CD4-positive, alpha-beta T cell treated with Interleukin-4 for 1 hour (primary cell): ENCODE measurements at places on chromosomes 3 and 15.

DNA sequence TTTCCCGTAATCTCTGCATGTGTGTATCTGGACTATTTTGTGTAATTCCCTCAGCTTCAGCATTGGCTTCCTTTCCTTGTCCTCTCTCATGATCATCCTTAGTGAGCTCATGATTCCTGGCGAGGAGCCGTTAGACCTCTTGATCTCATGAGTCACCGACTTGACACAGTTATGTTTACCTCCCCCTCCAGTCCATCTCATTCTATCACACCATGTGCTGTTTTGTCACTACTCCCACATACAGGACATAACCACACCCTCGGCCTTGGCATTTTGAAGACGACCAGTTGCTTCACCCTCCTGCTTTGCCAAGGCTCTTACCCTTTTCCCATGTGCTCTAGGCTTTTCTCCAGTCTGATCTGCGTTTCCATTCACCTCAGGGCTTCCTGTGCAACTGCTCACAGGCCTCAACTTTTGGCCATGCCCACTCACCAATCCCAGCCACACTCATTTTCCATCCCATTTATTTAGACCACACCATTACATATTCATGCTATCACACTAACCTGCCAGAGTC, 41.5 kb downstream of the CP start:
- no peak for DNase-seq

- no peak for DNase-seq
Observed at GRCh38 chr3:134933997-134934396, 138.9 kb downstream of the EPHB1 start.

- DNase-seq = no peak
Observed at GRCh38 chr15:57421551-57421950, 45.2 kb downstream of the CGNL1 start.

GRCh38 chr15:67090297-67091070, 25.1 kb downstream of the SMAD3 start:
- DNase-seq = no peak

GRCh38 chr3:44506961-44507360, 29.5 kb upstream of the ZNF445 start:
- no peak for DNase-seq

DNA sequence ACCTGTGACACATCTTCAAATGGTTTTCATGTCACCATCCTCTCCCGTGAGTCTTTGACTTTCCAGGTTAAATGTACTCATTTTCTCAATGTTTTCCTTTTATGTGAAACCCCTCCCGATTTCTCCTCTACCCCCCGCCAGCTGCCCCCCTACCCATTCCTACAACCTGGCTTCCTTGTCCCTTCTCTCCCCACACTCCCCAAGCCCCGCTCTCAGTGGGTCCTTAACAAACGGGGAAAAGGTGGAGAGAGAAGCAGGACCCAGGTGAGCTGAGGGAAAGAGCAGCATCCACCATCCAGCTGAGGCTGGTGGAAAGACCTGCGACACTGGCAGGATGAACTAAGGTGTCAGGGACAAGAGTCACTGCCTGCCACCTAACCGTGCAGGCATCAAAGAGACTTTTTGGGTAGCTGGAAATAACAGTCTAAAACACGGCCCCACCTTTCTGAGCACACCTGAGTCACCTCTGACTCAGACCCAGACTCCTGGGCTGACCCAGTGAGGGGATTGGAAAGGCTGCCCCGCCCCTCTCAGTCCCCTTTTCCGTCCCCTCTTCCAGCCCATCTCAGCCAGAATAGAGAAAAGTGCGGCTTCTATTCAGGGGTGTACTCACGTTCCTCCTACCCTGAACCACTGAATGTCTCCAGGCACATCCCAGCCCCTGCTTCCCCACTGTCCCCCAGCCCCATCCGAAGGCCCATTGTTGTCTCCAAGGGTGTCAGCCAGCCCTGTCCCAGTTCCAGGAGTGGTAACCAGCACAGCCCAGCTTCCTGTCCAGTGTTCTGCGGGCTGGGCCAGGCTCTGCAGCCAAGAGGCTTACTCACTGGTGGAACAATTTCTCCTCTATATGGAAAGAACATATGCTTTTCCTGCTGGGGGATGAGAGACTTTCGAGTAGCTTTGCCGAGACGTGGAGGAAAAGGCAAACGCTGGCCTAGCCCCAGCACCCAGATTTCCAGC, 20.4 kb downstream of the ISG20 start:
- no peak for DNase-seq

DNA sequence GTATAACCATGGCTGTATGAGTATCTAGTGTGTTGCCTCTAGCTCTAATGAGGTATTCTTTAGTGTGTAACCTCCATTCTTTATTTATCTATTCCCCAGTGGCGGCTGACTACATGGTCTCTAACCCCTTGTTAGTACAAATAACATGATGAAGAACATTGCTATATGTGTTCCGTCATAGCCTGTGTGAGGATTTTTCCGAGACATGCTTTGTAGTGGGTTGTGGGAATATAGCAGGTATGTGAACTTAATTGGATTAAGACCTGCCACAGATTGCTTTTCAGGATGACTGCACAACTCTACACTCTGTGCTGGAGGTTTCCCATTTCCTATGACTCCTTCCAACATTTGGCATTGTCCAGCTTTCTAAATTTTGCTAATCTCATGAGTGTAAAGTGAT, 563.4 kb downstream of the ROBO1 start:
- no peak for DNase-seq

- DNase-seq = no peak
Observed at GRCh38 chr3:39286771-39287170, 6.9 kb upstream of the CX3CR1 start.
